ENCODE measurements at places on chromosomes 1 and 21.

- no peak for DNase-seq
These were observed 47.5 kb upstream of the CRNN start for GRCh38 chr1:152461544-152461943.

- DNase-seq, result no peak
These were observed 87.8 kb downstream of the DNM3 start for GRCh38 chr1:171929121-171929520.

DNA sequence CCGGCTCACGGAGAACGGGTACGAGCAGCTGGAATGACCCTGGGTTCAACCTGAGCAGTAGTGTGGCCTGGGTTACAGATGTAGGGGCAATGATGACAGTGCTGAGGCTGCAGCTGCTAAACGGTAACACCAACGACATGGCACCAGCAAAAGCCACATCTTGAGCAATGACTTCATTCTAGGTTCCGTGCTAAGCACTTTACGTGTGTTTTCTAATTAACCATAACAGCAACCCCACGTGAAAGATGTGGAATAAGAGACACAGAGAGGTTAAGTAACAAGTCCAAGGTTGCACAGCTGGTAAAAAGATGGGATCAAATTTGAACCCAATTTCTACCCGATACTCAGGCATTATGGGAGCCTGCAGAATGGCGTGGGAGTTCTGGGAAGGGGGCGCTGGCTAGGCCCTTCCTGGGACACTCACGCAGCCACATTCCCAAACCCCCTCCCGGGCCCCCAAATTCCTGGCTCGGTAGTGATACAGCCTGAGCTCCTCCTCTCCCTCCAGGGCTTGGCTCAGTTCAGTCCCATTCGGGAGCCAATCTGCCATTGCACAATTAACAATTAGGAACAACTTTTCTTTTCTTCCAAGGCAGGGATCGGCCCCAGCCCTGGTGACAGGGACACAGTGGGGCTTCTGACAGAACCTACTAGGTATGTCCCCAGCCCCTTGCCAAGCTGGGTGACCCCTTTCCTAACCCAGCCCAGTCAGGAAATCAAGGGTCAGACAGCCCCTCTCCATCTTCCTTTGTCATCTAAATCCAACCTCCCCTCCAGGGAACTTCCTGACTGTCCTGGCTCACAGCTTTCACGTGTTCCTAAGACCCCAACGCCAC is 23.8 kb upstream of the ECE1 start:
- no peak for DNase-seq

GRCh38 chr1:108691128-108691941 is 775 bp upstream of the PRPF38B start:
- DNase-seq, result no peak

DNA sequence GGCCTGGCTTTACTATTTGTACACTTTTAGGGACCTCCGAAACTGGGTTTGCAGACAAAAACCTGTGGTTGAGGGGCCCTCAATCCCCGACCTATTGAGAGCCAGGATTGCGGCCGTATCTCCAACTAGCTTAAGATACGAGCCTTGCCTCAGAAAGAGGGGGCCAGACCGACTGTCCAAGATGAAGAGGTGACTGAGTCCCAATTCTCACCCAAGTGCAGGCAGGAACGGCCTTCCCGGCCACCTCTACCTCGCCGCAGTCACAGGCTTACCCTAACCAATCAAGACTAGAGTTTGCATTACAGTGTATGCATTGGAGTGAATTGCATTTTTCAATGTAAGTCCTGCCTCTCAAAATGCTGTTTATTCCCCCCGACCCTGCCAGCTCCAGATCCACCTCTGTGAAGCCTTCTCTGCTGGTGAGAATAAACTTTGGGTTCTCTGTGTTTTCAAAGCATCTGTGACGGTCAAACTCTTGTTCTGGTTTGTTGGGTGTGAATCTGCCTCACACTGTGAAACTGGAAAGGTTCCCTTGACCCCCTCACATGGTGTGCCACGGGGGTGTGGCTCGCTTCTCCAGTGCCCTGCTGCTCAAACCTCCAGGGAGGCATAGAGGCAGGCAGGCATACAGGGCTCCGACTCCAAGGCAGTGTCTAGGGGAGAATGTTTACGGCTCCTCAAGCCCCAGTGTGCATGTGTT is 62.2 kb upstream of the WLS start:
- no peak for DNase-seq

DNA sequence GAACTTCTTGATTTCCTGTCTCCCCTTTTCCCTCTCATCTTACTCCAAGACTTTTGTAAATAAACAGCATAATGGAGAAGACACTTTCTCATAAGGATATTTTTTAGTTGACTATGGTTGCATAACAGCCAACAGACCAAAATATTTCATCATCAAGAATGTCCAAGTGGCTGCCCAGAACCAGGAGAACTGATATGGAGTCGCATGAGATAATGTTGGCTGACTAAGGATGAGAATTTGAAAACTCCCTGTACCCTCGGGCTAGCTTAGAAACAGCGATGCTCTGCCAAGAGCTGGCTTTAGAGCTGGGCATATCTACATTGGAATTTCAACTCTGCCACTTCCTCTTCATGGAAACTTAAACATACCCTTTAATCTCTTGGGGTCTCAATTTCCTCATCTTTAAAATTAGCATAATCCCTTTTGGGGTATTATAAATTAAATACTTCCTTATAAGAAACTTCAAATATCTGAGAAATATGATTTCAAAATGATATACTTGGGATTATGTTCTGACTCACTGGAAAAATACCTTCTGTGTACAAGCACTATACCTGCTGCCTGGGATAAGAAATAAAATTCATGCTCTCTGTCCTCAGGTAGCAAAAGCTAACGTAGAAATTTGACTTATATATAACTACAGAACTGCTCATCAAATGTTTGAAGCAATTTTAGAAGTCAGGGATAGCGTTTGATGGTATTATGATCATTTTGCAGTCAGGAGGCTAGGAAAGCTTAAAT is 777.3 kb downstream of the LTN1 start:
- DNase-seq, result no peak

GRCh38 chr1:162258394-162258793 is 118.3 kb downstream of the SPATA46 start:
- no peak for DNase-seq

Measured in iPS DF 6.9 (cell line).